ENCODE measurements at places on chromosomes 11 and 22. TPM values are rescaled to one million over a fixed set of nuclear protein-coding genes. Genes with fewer than 3 reads are reported as not detected.
A peak's percentile ranks its signal among the peaks of the same experiment; 100 is the strongest.

GRCh38 chr11:106466521-106467080 is 389.1 kb downstream of the AASDHPPT start:
- no peak overlapping the region for H3K4me3 ChIP-seq
- no peaks in the 10 kb centered on the region for H3K36me3 ChIP-seq

DNA sequence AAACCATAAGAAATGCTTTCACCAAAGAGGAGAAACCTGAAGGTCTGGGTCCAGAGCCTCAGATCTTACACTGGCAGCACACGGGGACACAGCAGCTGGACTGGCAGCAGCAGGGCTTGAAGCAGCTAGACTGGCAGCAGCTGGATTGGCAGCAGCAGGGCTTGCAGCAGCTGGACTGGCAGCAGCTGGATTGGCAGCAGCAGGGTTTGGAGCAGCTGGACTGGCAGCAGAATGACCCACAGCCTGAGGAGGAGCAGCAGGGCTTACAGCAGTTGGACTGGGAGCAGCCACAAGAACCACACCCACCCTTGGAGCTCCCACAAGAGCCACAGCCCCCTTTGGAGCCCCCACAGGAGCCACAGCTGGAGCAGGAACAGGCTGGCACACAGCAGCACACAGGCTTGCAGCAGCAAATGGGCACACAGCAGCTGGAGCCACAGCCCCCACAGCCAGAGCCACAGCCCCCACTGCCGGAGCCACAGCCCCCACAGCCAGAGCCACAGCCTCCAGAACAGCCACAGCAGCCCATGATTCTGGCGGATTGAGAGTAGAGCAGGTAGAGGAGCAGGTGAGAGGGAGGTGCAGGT is at the start of gene KRTAP5-11:
Gene KRTAP5-11, minus strand, starts transcription at position 567 of the 587 bp plus-strand sequence. Its CDS starts 38 bp downstream, at position 529.
- no peak within 1 kb of the TSS for H3K27ac ChIP-seq
- peaks cover 23% of the 10 kb centered on the region for H3K4me1 ChIP-seq
- H3K4me3 ChIP-seq: no peak within 1 kb of the TSS
- H3K27me3 ChIP-seq: peaks cover 27% of the 10 kb centered on the region
- DNase-seq: no peak
- H3K36me3 ChIP-seq: no peaks in the 10 kb centered on the region

DNA sequence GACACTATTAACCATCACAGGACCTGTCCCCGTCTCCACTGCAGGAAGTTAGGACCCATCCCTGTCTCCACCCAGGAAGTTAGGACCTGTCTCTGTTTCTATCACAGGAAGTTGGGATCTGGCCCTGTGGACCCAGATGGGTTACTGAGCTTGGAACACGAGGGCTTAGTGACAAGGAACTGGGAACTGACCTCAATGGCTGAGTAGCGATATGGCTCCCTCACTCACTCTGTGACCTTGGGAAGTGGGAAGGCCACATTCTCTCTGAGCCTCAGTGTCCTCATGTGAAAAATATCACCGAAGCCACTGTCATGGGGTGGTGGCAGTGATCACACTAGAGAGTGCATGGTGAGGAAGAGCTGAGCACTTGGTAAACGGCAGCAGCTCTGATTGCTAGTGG is 59.4 kb downstream of the FBLN1 start:
- H3K4me3 ChIP-seq: no peak overlapping the region
- H3K27ac ChIP-seq: no peak overlapping the region
- peaks cover 17% of the 10 kb centered on the region for H3K27me3 ChIP-seq
- no peak for DNase-seq
- no peaks in the 10 kb centered on the region for H3K36me3 ChIP-seq

- no peaks in the 10 kb centered on the region for H3K36me3 ChIP-seq
- no peaks in the 10 kb centered on the region for H3K27me3 ChIP-seq
- no peak within 1 kb of the TSS for H3K4me3 ChIP-seq
- no peaks in the 10 kb centered on the region for H3K4me1 ChIP-seq
- H3K27ac ChIP-seq: no peak within 1 kb of the TSS
- no peak for DNase-seq
Measured at GRCh38 chr11:101583251-101584128, at the start of gene TRPC6. Gene TRPC6 (minus strand): TSS chr11:101584007. CDS start chr11:101583503, 504 bp downstream.

DNA sequence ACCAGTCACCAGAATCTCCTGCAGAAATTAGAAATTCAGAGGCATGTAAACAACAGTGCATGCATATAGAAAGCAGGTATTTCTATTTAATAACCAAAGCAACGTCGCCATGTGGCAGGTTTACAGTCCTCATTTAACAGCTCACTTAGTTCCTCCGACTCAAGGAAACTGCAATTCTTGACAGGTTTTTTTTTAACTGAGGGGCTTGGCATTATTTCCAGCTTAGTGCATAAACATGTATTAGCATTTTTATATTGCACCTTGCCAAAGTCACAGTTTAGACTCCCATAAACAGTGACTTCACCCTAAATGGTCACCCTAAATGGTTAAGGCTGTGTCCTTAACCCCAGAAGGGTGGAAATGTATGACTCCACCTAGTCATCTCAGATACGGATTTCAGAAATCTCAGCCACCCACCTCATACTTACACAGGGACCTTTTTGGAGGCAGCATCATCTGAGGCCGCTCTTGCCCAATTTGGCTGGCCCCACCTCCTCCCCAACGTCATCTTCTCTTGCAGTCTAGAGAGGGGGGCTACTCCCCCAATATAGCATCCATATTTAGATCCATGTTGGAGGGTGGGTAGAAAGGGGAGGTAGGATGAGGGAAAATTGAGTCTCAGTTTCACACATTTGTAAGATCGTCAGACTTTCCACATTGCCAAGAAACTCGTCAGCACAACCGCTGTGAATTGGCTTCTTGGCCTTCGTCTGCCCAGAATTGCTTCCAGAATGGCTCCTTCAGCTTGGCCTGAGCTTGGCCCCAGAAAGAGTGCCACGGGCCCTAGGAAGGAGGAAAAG is 31.8 kb upstream of the SLC35C1 start:
- H3K4me3 ChIP-seq: no peak overlapping the region
- peaks cover 6% of the 10 kb centered on the region for H3K36me3 ChIP-seq
- H3K27ac ChIP-seq: no peak overlapping the region
- no peak for DNase-seq
- peaks cover 49% of the 10 kb centered on the region for H3K27me3 ChIP-seq

- no peak for DNase-seq
- H3K4me1 ChIP-seq: no peaks in the 10 kb centered on the region
- H3K27ac ChIP-seq: no peak overlapping the region
- H3K36me3 ChIP-seq: no peaks in the 10 kb centered on the region
Measured at GRCh38 chr11:124202951-124203350, 19.8 kb downstream of the OR10D3 start.

DNA sequence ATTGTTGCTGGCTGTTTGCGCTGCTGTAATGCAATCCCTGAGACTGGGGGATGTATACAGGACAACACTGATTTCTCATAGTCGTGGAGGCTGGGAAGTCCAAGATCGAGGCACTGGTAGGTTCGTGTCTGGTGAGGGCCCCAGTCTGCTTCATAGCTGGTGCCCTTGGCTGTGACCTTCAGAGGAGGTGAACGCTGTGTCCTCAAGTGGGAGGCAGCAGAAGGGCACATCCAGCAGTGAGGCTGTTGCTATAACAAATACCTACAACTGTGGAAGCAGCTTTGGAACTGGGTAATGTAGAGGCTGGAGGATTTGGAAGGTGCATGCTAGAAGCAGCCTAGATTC is 21.3 kb downstream of the KRTAP5-5 start:
- no peak overlapping the region for H3K4me3 ChIP-seq
- no peak overlapping the region for H3K27ac ChIP-seq
- peaks cover 73% of the 10 kb centered on the region for H3K27me3 ChIP-seq
- DNase-seq: no peak

DNA sequence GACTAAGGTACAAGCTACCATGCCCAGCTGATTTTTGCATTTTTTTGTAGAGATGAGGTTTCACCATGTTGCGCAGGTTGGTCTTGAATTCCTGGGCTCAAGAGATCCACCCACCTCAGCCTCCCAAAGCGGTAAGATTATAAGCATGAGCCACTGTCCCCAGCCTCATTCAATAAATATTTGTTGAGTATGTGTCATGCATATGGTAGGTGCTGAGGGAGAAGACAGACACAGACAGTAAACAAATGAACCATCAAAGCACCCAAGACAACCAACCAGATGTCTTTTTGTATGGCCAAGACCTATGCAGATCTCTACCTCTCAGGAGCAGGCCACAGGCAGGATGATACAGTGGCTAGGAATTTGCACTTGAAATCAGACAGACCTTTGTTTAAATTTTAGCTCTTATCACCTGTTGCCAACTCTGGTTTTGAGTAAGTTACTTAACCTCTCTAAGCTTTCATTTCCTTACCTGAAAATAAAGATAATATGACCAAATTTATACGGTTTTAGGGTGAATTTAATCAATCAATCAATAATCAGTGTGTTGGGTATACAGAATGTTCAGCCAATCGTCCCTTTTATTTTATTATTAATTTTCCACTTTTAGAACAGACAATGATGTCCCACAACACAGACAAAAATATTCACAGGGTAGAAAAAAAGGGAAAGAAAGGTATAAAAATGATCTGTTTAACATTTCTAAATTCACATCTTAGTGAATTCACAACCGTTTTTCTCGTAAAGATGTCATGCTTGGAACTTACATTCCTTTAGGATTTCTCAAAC is 128.2 kb downstream of the SGSM3 start:
- peak overlapping the region; percentile 47 for H3K4me3 ChIP-seq
- H3K27me3 ChIP-seq: no peaks in the 10 kb centered on the region
- peak overlapping the region; percentile 89 for H3K27ac ChIP-seq
- H3K4me1 ChIP-seq: peaks cover 47% of the 10 kb centered on the region
- DNase-seq: peak; percentile 67

The POU2AF2 gene
- 0.35 TPM for total RNA-seq

The OR8D1 gene
- total RNA-seq: not detected

The INSC gene
- total RNA-seq: not detected
